Right ventricle myocardium inferior (tissue), 1 donor: ENCODE measurements at places on chromosomes 13 and 19. TPM values are rescaled to one million over a fixed set of nuclear protein-coding genes. Genes with fewer than 3 reads are reported as not detected.

DNA sequence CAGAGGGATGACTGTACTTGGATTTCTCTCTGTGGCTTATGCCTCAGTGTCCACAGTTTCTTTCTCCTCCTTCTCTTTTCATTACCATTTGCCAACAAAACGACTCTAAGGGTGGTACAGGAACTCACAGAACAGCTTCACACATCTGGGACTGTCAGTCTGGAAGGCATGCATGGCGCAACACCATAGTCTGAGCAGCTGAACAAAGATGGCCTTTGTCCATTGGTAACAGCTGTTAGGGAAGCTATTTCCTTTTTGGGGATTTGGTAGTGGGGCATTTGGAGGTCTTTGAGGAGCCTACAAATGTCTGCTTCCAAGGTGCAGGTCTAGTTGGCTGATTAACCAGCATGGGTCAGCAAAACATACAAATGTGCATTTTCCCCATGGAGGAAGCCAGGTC lies 81.4 kb upstream of the PCDH8 start:
- no peak for DNase-seq

DNA sequence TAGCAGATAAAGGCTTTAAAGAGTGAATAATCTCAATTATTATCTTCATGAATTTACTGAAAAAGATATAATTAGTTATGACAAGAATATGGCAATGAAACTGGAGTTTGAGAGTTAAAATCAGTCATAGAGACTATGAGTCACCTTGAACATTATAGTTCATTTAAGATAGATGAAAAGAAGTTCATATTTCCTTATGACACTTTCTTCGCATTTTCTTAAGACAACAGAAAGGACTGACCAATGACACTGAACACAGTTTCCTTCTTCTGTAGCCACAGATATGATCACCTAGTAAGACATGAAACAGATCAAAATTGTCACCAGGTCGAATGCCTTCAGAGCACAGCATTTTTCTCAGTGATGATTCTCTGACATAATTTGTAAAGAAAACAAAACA lies 202.1 kb downstream of the KLF12 start:
- no peak for DNase-seq

GRCh38 chr19:42497492-42498168 lies 30.7 kb downstream of the CEACAM1 start:
- no peak for DNase-seq

DNA sequence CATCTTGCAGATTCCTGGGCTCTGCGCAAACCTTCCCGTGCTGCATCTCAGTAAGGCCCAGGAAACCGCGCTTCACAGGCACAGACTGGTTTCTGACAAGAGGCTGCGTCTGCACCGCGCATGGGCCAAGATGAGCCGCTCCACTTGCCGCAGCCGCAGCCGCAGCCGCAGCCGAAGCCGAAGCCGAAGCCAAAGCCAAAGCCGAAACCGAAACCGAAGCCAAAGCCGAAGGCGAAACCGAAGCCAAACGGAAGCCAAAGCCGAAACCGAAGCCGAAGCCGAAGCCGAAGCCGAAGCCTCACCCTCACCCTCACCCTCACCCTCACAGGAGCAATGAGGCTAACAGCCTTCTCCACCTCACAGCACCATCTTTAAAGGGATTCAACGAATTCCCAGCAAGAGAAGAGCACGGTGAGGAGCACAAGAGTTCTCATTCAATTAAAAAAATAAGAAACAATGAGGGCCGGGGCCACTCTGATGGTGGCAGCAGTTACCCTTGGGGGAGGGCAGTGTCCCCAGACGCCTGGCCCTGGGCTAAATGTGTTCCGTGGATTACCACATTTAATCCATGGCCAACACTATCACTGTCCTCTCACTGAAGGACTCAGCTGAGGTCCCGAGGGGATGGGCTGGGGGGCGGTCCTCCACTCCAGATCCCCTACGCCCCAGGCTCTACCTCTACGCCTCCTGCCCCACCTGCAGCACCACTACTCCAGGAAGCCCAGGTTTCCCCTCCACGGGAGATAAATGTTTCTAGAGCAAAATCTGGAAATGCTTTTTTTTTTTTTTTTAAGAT lies 29.1 kb downstream of the ZNF787 start:
- DNase-seq = peak; percentile 28

- DNase-seq = no peak
Observed at GRCh38 chr13:27917121-27917947, 2.5 kb upstream of the PDX1 start.

DNA sequence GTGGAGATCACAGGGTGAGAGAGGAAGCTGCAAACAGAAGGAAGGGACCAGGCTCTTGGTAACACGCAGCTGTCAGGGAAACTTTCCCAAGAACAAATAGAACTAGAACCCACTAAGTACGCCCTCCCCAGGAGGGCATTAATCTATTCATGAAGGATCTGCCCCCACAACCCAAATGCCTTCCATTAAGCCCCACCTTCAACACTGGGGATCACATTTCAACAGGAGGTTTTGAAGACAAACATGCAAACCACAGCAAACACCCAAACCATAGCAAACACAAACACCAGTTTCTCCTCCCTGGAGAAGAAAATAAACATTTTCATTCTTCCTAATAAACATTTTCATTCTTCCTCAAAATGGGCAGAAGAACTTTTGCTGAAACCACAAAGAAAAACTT lies 329.6 kb downstream of the EFNB2 start:
- no peak for DNase-seq

- DNase-seq = no peak
Observed at GRCh38 chr13:102825400-102825799, 20.4 kb upstream of the ERCC5 start.

GRCh38 chr13:112968380-112968909 lies 569 bp upstream of the MCF2L start:
- DNase-seq = no peak

DNA sequence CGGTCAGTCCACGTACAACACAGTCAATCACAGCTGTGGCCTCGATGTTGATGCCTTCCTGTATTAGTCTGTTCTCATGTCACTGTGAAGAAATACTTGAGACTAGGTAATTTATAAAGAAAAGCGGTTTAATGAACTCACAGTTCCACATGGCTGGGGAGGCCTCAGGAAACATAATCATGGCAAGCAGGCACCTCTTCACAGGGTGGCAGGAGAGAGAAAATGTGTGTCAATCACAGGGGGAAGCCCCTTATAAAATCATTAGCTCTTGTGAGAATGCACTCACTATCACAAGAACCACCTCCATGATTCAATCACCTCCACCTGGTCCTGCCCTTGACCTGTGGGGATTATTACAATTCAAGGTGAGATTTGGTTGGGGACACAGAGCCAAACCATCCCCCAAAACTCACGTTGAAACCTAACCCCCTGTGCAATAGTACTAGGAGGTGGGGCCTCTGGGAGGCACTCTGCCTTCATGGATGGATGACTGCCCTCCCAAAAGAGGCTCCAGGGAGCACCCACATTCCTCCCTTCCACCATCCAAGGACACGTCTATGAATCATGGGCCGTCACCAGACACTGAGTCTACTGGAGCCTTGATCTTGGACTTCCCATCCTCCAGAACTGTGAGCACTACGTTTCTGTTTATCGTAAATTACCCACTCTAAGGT lies 2.3 kb upstream of the PROZ start:
- DNase-seq = peak; percentile 15

- DNase-seq = peak; percentile 66
Observed at GRCh38 chr19:38736413-38737280, 7.6 kb downstream of the CAPN12 start.

DNA sequence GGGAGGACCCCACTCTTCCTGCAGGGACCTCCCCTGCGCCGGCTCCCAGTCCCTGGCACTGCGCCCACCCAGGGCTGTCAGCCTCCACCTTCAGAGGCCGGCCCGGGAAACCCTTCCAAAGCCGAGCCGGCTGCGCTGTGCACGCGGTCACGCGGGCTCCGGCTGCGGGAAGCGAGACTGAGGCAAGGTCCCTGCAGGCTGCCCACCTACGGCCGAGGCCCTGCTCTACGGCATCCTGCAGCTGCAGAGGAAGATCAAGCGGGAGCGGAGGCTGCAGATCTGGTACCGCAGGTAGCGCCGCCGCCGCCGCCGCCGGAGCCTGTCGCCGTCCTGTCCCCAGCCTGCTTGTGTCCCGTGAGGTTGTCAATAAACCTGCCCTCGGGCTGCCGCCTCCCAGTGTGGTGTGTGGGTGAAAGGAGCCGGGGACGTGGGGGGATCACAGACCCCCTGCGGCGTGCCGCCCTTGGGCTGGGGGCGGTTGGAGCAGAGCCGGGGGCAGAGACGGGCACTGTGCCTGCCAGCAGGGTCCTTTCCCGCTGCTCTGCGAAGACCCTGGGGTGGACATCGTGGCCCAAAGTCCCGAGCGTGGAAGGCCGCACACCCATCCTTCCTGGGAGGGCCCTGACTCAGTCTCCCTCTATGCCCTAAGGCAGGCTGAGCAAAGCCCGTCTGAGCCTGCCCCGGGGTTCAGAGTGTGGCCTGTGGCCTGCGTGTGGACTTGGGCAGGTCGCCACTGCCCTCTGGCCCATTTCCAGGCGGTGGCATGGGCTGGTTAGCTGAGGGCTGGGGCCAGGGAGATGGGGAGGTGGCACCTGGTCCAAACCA lies 5.9 kb downstream of the GAMT start:
- DNase-seq = no peak

GRCh38 chr13:30125422-30126073 lies 181.8 kb downstream of the KATNAL1 start:
- no peak for DNase-seq

DNA sequence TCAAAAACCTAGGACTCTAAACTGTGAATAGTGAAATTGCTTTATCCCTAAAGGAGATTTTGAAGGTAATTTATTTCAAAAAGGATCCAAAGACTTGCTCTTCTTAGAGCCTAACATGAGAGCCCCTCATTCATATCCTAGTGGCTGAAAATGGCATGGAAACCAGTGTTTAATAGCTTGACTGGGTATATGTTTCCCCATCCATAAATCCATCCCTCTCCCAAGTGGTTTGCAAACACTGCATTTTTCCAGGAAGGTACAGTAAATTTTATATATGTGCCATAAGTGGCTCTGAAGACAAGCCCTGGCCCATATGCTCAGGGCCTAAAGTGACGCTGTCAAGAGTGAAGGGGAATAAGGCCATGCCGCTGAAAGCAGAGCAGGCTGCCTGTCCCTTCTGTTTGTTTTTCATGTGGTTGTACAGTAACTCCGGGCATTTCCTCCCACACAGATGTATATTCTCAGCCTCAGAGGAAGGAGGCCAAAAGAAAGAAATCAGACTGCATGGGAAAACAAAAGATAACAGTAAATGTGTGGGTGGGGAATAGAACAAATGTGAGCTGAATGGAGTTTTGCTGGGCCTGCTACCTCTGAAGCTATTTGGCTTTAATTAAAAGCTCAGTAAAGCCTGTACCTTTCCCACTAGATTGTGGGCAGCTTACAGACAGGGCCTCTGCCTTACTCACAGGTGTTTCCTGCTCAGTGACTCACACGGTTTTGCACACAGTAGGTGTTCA lies 181.9 kb downstream of the PCDH9 start:
- DNase-seq = no peak

DNA sequence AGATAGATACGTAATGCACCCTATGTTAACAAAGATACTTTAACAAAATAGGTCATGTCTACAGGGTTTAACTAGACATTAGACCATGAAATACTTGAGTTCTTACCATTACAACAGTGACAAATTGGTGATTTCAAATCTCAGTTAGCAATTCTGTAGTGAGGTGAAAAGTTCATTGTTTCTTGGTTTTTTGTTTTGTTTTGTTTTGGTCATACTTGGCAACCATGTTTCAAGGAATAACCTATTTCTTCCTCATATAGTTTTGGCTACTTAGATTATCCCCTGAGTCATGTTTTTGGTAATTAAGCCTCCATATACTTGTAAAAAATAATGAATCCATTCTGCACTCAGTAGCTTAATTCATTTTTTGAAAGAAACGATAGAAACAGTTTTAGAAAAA lies 1200.4 kb downstream of the DIAPH3 start:
- no peak for DNase-seq

GRCh38 chr13:107025991-107026390 lies 458.1 kb upstream of the ARGLU1 start:
- DNase-seq = no peak

DNA sequence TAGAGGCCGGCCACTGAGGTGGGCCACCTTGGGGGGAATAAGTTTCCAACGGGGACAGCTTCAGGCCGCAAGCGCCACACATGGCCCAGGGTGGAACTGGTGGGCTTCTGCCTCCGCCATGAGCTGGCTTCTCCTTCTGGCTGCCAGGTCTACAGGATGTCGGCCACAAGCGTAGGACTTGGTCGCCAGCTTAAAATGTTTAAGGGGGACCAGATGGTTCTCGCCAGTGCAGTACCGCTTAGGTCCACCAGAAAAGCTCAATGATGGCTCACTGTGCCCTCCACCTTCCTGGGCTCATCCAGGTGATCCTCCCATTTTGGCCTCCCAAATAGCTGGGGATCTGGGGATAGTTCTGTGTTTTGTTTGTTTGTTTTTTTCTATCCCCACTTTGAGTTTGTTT lies 38.7 kb upstream of the ZNF254 start:
- DNase-seq = no peak

- no peak for DNase-seq
Observed at GRCh38 chr13:95222733-95223018, 78.6 kb downstream of the ABCC4 start.

DNA sequence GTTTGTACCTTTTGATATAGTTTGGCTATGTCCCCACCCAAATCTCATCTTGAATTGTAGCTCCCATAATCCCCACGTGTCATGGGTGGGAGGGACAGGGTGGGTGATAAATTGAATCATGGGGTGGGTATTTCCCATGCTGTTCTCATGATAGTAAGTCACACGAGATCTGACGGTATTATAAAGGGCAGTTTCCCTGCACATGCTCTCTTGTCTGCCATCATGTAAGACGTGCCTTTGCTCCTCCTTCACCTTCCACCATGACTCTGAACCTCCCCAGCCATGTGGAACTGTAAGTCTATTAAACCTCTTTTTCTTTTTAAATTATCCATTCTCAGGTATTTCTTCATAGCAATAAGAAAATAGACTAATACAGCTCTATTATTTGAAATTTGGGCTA lies 330.7 kb upstream of the ATXN8OS start:
- DNase-seq = no peak

DNA sequence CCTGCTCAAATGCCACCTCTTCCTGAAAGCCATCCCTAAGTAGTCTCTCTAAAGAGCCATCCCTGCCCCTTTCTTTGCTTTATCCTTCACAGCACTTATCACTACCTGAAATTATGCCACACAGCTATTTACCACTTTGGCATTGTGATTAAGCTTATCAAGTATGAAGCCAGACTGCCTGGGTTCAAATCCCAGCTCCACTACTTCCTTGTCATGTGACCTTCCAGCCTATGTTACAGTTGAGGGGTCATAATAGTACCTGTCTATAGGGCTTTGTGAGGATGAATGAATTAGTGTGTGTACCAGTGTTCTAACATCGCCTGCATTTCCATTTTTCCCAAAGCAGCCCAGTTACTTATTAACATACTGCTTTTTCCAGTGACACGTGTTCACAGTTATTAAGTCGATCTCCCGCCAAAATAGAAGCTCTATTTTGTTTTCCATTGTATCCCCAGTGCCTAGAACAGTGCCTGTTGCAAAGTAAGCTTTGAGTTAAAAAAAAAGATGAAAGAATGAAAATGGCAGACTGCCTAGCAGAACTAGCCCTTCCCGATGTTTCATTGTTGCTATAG lies 32.8 kb downstream of the ZSWIM9 start:
- no peak for DNase-seq

DAND5 gene
- total RNA-seq = 9.9 TPM

DCLK1 gene
- total RNA-seq = 19.3 TPM

KLF1 gene
- total RNA-seq = not detected

ATP1A3 gene
- total RNA-seq = 342 TPM

GRK1 gene
- 0.11 TPM for total RNA-seq
